ENCODE measurements at places on chromosomes 1 and 21.
A peak's percentile ranks its signal among the peaks of the same experiment; 100 is the strongest.

- DNase-seq: peak; percentile 52
Observed at GRCh38 chr1:161044908-161045735, 655 bp downstream of the USF1 start.

- DNase-seq: no peak
Observed at GRCh38 chr1:179883040-179883744, 1.1 kb downstream of the TOR1AIP1 start.

- DNase-seq: no peak
Observed at GRCh38 chr21:31623664-31624063, 35.8 kb upstream of the SOD1 start.

GRCh38 chr1:234509457-234510328, 30.7 kb upstream of the TARBP1 start:
- no peak for DNase-seq

DNA sequence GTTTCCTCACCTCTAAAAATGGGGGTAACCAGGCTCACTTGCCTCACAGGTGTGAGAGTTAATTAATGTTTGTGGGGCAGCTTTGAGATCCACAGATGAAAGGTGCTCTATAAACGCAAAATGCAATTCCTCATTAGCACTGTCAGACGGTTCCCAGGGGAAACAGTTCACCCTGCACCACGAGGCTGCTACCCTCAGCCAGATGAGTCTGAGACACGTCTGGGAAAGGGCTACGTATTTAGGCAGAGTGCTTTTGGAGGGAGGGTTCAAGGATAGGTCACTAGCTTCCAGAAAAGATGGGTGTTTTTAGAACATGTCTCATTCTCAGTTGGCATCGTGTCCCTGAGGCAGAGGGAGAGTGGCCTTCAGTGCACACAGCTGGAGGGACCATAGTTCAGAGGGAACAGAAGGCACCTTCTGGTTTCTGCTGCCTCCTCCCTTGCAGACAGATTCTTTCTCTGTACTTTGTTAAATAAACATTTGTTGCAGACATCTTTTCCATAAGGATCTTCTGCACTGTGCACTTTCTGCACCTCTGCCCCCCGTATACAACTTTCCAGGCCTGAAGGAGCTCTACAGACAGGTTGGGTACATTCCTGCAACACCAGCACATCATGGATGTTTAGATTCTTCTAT, 139.9 kb downstream of the CLIC6 start:
- DNase-seq: no peak

- DNase-seq: peak; percentile 95
Observed at GRCh38 chr1:18875107-18875795, 15.8 kb upstream of the TAS1R2 start.

DNA sequence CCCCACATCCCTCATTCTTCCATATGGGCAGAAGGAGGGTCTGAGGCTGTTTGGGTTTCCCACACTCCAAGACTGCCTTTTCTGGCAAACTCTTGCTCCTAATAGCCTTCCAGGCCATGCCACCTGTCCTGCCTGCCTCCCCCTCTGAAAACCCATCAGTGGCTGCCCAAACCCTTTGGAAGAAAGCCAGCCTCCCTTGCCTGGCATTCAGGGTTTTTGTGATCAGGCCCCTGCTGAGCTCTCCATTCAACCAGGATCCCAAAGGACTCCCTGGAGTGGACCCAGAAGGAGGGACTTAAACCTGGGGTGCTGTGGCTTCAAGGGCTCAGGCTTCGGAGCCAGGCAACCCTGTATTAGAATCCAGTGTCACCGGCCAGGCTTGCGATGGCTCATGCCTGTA, 4.2 kb upstream of the GUCA2A start:
- no peak for DNase-seq

- peak; percentile 17 for DNase-seq
Observed at GRCh38 chr1:170010443-170010842, 64.1 kb downstream of the KIFAP3 start.

DNA sequence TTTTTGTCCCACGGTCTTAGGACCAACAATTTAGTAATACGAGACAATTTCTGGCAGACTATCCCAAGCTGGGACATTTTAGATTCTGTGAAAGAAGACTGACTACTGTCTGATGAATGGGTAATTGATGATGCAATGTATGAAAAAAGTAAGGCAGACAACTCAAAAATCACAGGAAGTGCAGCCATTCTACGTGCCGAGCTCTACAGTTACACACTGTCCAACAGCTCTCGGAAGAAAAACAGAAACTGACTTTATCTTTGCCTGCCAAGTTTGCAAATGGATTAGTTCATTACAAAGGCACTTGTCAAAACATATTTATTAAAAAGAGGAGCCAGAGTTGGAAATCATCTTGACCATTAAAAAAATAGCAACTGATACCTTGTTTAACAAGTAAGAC, 31.3 kb downstream of the ZBTB8B start:
- no peak for DNase-seq

DNA sequence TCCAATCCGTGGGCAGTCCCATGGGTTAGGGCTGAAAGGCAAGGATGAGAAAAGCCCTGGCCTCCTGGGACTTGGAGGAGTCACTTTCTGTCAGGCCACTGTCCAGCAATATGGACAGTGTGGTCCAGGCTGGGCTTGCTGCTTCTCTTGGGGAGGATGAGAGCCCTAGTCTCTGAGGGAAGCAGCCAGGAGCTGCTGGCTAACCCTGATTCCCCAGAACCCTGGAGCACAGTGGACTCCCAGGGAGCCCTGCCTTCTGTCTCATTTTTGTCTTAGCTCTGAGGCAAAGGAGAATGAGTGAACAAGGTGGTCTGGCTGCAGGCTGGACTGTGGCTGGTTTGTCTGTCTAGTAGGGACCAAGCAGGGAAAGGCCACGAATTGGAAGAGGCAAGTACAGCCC, 23.8 kb upstream of the EDN2 start:
- DNase-seq: no peak

DNA sequence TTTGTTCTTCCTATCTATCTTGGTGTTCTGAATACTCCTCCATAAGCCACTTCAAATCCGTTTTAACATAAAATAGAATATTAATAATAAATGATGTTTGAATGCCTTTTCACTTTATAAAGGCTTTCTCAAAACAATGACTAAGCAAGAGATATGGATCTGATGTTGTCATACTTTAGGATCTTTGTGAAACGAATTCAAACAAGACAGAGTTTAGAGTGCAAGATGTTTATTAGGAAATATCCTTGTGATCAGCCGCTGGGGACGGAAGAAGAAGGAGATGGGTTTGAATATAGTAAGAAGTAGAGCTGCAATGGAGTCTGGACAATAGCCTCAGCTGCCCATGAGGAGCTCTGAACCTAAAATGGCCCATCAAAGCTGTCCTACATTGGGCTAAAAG, 351.8 kb downstream of the NEGR1 start:
- no peak for DNase-seq

- DNase-seq: no peak
Observed at GRCh38 chr1:116793357-116793935, 39.2 kb downstream of the CD2 start.

DNA sequence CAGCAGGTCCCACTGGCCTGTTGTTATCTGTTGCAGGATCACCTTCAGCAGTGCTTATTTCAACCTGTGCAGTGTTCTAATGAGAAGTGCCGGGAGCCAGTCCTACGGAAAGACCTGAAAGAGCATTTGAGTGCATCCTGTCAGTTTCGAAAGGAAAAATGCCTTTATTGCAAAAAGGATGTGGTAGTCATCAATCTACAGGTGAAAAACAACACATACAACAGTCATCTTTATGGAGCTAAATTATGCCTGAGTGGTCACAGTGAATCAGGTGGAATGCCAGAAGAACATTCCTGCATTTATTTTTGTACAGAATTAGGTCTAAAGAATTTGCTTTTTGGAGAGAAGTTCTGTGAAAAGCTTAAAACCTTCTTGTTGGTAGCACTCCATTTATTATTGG, 33.2 kb downstream of the TRAF5 start:
- DNase-seq: no peak

DNA sequence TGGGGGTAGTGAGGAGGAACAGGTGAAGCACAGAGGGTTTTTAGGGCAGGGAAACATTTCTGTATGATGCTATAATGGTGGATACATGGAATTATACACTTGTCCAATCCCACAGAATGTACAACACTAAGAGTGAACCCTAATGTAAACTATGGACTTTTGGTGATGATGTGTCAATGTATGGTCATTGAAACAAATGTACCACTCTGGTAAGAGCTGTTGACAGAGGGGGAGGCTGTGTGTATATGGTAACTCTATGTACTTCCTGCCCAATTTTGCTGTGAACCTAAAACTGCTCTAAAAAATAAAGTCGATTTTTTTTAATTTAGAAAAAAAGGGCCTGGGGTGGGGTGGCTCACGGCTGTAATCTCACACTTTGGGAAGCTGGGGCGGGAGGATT, 22.9 kb downstream of the ASAP3 start:
- no peak for DNase-seq

DNA sequence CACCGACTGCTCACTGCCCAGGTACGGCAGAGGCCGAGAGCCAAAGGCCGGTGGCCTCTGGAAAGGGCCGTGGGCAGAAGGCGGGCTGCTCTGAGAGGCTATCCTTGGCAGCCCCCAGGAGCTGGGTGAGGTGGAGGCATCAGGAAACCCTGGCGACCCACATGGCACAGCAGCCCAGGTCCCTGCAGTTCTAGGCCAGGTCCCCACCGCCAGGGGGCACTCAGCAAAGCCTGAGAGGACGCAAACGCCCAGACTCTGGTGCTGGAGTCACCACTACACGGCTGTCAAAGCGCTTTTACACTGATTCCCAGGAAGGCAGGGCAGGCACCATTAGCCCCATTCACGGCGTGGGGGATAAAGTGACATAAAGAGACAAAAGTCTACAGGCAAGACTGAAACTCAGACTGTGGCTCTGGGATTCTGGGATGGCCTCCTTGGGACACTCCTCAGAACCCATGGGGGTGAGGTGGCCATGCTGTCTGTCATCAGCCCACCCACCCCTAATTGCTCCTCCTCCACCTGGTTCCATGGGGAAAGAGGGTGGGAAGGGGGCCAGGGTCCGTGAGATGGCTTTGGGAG, 4.9 kb downstream of the PLEKHG5 start:
- DNase-seq: peak; percentile 96

GRCh38 chr1:166988974-166989515, at the start of gene MAEL:
TSS of gene MAEL (plus strand) at chr1:166989280. CDS start at chr1:166989353, 73 bp downstream.
- DNase-seq: peak; percentile 53

DNA sequence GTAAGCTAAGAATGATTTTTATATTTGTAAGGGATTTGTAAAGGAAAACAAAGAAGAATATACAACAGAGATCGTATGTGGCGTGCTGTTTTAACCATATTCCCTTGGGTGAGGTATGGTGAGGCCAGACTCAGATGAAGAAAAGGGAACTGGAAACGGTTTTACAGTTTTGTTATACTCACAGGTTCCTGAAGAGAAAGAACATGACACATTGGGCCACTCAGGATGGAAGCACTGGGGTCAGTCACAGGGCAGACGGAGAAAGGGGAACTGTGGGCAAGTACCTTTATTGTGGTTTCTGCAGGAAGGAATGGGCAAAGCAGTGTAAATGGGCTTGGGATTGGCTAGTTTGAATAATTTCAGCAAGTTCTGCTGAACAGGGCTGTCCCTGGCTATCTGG, 177.4 kb downstream of the LBR start:
- DNase-seq: no peak

- DNase-seq: no peak
Observed at GRCh38 chr1:219088778-219089557, 84.7 kb upstream of the LYPLAL1 start.

- no peak for DNase-seq
Observed at GRCh38 chr21:38495696-38496095, 2.6 kb downstream of the ERG start.

DNA sequence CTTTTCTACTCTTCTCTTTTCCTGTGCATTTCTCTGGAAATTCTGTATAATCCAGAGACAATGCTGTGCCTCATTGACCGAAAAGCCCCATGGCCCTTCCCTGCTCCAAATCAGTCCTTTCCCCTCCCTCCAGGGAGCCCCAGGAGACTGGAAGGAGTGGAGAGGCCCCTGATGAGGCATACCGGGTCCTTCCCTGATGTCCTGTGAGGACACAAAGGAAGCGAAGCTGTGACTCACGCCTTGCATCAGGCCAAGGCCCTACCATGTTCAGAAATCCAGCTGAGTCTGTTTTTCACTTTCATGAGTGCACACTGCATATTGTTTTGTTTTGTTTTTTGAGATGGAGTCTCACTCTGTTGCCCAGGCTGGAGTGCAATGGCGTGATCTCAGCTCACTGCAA, 38.7 kb upstream of the BECN2 start:
- no peak for DNase-seq

- DNase-seq: no peak
Observed at GRCh38 chr1:155247667-155248553, 7.4 kb downstream of the ENTREP3 start.

DNA sequence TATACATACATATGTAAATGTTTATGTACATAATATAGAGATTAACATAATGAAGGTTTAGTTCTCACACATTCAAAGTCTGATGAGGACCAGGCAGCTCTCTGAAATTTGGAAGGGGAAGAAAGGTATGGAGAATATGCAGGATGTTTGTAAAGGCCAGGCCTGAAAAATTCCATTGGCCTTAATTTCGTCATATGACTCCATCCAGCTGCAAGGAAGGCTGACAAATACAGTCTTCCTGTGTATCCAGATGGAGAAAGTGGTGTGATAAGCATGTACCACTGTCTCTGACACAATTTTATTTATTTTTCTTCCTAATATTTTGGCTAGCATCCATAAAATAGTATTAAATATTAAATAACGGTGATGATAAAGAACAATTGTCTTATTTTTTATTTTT, 6.3 kb upstream of the SGIP1 start:
- DNase-seq: no peak

DNA sequence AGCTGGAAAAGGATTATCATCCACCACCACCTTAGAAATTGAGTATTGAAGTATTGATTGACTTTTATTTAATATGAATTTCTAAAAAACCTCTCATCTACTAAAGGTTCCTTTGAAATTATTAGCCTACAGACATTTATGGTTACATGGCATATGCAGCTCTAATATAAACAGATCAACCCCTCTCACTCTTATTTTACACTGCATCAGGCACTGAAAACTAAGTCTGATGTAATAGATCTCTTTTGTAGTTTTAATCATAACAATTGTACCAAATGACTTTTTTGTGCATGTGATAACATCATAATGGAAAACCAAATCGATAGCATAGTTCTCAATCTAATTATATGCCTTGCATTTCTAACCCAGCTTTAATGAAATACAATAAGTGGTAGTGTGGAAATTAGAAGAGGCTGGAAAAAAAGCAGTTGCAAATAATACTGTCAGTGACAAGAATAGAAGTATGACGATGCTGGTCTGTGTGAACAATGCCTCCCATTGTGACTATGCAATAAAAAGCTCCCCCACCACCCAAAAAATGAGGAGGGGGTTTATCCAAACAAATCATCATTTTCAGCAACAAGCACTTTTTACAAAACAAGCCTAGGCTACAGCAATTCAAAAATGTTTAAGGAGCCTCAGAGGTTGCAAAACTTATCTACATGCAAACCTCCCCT, 426.5 kb upstream of the NFIA start:
- DNase-seq: no peak

GRCh38 chr1:203381151-203381751, 30.3 kb upstream of the FMOD start:
- no peak for DNase-seq

All from WTC11 (cell line).